ENCODE measurements at places on chromosomes 2 and 18.

DNA sequence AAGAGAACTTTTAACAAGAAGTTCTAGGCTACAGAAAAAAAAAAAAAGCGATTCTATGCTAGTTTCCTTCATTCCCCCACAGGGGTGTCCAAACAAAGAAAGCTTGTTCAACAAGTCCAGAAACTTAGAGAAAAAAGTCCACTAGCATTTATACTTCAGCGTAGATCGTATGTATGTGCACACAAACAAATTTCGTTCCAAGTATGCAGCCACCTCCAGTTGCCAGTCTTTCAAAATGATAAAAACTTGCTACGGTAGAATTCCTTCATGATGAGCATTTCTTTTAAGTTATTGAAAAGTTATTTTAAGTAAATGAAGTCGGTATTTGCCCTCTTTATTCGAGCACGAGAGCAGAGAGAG lies 3.7 kb upstream of the OTX1 start:
- DNase-seq = no peak

- DNase-seq = no peak
These were observed 153.8 kb downstream of the ASB1 start for GRCh38 chr2:238580486-238580885.

- DNase-seq = no peak
These were observed 42.6 kb downstream of the MYO1B start for GRCh38 chr2:191287820-191288219.

- DNase-seq = no peak
These were observed 64.8 kb upstream of the CYTIP start for GRCh38 chr2:157508676-157509075.
